Head of caudate nucleus (tissue), 42 donors: ENCODE measurements at places on chromosomes 6 and 20.

GRCh38 chr6:165661664-165662025 is 1.4 kb downstream of the PDE10A start:
- DNase-seq, result no peak

GRCh38 chr6:129675669-129676472 is 34.1 kb downstream of the ARHGAP18 start:
- DNase-seq, result no peak

DNA sequence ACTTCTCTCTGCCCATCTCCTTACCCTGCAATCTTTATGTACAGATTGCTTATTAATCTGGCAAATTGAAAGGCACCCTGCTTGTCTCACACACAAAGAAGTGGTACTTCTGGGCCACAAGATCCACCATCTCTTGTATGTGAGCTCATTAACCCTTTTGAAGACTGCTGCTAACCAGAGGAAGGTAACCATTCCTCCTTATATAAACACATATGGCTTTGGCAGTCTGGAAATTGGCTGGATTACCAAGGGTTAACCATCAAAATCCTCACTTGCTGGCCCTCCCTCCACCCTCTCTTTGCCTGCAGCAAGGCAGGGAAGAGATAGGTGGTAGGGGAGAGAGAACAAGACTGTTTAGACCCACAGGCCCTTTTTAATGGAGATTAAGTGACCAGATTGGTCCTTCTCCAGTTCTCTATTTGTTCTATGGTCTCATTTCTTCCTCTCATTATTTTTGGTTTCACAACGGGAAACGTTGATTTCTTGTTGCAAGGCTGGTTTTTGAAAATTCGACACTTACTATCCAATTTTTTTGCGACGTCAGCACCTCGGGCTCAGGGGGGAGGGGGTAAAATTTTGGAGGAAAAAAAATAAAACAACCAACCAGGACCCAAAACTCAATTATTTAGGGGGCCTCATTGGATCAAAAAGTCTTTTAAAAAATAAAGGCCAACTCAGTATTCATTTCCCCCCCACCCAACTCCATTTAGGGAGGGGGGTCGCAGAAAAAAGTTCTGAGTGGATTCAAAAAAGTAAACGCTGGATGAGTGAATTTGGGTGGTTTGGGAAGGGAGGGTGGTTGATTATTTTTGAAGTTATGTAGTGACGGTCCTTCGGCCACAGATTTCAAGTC is 859 bp downstream of the PPP1R10 start:
- DNase-seq, result no peak

GRCh38 chr6:56595490-56596122 is 47.1 kb downstream of the DST start:
- DNase-seq, result peak; percentile 41

DNA sequence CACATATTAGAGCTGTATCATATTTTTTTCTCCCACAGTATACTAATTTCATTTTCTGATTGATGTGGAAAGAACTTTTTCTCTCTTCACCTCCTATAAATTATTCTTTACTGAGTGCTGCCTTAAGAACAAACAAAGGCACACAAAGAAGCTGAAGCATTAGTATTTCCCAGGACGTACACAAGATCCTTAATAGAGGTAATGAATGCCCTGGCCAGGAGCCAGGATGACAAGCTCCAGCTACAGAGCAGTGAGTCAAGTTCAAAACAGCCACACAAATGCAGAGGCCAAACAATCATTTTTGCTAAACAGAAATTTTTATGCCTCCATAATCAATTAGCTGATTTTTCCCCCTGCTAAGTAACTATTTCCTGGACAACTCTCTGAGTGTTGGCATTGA is 639.6 kb downstream of the EPHA7 start:
- no peak for DNase-seq

- no peak for DNase-seq
Measured at GRCh38 chr6:26271668-26272024, 93.4 kb upstream of the BTN3A2 start.

DNA sequence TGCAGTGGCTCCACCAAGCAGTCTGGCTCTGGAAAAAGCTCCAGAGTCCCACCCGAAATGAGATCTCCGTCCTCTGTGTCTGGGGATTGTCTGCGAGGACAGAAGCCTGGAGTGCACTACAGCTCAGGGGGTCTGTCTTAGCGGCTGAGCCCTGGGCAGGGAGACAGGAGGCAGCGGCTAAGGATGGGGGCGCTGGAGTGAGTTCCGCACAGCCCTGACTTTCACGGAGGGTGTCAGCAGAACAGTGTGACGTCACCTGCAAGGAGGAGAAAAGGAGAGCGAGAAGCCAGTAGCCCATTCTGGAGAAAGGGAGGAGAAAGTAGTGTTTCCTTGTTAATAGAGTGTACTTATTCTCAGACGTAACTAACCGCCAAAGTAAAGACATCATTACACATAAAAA is 97.6 kb downstream of the FAM50B start:
- peak; percentile 21 for DNase-seq
